ENCODE measurements at places on chromosomes 1 and 21.

DNA sequence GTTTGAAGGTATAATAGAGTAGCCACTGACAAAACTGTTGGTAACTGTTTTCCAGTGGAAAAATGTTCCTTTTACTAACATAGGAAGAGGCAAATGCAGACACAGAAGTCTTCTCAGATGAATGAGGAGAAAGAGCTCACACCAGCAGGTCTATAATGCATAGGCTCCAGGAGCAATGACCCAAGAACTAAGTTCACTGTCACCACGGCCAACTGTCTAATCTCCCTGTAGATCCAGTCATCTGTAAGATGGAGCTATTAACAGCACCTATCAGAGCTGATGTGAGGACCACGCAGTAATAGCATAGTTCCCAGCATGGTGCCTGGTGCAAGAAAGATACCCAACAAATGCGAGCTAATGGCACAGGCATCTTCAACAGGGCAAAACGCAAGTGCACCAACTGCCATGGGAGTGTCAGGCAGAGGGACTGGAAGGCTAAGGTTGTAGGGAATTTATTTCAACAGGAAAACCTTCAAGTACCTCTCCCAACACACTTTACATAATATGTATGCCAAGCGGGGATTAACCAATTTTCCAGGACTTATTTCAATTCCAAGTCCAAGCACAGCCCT is 12.9 kb downstream of the GNB1 start:
- DNase-seq, result no peak

- DNase-seq, result no peak
These were observed 98.4 kb downstream of the PDE9A start for GRCh38 chr21:42751866-42752265.

DNA sequence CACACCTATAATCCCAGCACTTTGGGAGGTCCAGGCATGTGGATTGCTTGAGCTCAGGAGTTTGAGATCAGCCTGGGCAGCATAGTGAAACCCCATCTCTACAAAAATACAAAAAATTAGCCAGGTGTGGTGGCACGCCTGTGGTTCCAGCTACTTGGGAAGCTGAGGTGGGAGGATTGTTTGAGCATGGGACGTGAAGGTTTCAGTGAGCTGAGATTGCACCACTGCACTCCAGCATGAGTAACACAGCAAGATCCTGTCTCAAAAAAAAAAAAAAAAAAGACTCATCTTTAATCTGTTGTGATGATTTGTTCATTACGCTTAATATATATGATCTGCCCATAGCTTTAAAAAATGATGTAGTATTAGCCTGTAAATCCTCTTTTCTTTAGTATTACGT is 44.0 kb downstream of the OR10J1 start:
- no peak for DNase-seq

- no peak for DNase-seq
These were observed 28.7 kb upstream of the KCNJ15 start for GRCh38 chr21:38228115-38228514.

GRCh38 chr1:206023695-206024094 is at the start of gene CTSE:
Gene CTSE, minus strand, starts transcription at chr1:206023895. Its CDS starts 104 bp downstream, at chr1:206023791.
- no peak for DNase-seq

- no peak for DNase-seq
These were observed 15.3 kb upstream of the KLHDC8A start for GRCh38 chr1:205371871-205372660.

DNA sequence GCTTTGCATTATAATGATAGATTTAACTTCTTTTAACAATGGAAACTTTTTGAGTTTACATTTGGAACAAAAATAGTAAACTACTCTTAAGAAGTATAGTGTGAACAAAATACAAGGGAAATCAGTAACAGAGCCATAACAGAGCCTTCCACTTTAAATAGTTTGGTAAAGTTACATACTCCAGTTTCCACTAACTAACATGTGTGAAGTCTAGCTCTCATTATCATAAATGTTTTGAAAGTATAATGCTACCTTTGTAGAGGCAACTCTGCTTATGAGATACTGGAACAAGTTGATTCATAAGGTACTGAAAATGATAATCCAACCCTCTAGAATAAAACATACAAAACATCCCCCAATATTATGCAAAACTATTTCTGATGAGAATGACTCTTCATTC is 1155.1 kb upstream of the ADGRL2 start:
- no peak for DNase-seq

GRCh38 chr1:170274131-170274501 is 128.4 kb downstream of the NTMT2 start:
- DNase-seq, result no peak

GRCh38 chr1:172971241-172971640 is 79.5 kb downstream of the TNFSF18 start:
- DNase-seq, result no peak

DNA sequence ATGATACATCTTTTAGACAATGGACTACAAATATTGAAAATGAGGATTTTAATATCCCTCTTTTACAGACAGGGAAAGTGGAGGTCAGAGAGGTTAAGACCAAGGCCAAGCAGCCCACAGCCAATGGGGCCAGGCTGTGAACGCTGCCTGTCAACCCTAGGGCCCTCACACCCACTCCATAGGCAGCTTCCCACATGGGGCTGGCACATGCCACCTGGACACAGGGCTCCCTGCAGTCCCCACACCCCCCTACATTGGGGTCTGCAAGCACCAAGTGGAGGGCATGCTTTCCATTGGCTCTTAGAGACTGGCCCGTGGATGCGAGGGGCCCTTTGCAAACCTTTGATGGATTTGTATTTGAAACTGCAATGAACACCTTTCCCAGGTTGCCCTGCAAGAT is 348.5 kb upstream of the VAMP3 start:
- no peak for DNase-seq

DNA sequence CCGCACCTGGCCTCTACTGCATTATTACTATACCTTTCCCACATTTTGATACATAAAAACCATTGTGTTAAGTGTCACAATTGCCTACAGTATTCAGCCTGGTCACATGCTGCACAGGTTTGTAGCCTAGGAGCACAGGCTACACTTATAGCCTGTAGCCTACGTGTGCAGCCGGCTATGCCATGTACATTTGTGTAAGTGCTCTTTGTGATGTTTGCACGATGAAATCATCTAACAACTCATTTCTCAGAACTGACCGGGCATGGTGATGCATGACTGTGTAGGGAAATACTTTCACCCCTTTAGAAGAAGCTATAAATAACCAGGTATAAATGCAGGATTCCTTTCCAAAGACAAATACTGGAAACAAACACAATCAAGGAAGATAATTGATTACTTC is 12.1 kb downstream of the ERG start:
- DNase-seq, result no peak

- peak; percentile 81 for DNase-seq
These were observed 121.5 kb downstream of the PLPP3 start for GRCh38 chr1:56457756-56458375.

- no peak for DNase-seq
These were observed 32.3 kb downstream of the CD160 start for GRCh38 chr1:145751491-145752037.

DNA sequence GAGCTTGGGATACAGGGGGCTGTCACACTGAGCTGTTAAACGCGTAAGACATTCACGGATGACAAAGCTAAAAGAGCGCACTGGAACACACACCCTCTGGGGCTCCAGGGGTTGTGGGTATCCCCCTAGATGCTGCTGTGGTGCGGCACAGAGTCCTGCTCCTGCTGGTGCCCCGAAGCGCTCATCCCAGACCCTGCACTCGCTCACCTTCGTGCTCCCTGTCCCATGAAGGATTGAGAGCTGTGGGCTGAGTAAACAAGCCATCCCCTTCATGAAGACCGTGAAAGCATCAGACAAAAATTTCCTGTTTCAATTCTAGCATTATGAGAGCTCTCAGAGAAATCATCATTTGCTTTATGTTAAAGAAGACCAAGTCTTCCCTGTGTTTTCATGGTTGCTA is 463.5 kb upstream of the ADGRL2 start:
- no peak for DNase-seq

DNA sequence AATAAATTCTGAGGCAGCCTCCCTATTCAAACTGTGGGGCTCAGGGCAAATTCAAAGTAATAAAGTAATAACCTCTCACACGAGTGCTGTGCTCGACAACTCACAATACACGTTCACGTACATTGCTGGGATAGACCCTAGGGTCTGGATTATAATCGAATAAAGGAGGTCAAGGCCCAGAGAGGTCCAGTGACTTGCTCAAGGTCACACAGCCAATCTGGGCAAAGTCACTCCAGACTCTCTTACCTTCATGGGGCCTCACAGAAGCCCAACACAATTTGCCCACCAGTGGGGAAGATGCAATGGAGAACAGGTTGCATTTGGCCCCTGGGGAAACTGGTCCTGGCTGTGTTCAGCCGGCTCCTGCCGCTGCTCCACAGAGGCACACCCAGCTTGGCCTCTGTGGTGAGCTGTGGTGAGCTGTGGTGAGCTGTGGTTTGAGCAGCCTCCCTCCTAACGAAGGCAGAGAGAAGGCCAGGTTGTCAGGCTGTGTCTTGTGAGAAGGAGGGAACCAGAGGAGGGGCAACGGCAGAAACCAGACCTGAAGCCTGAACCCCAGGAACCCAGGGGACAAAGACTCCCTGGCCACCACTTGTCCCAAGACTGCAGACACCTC is 35.1 kb downstream of the NUAK2 start:
- DNase-seq, result no peak

DNA sequence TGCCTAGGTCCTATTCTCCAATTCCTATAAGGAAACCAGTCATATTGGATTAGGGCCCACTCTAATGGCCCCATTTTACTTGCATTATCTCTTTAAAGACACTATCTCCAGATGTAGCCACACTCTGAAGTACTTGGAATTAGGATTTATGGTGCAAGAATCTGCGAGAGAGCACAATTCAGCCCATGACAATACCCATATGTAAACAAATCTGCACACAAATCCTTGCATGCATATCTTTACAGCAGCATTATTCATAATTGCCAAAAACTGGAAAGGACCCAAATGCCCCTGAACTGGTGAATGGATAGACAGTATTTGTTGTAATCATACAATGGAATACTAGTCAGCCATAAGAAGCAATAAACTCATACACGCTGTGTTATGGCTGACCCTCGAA is 229.8 kb upstream of the ADAMTS5 start:
- no peak for DNase-seq

- no peak for DNase-seq
These were observed 55.0 kb upstream of the TLR5 start for GRCh38 chr1:223197923-223198627.

DNA sequence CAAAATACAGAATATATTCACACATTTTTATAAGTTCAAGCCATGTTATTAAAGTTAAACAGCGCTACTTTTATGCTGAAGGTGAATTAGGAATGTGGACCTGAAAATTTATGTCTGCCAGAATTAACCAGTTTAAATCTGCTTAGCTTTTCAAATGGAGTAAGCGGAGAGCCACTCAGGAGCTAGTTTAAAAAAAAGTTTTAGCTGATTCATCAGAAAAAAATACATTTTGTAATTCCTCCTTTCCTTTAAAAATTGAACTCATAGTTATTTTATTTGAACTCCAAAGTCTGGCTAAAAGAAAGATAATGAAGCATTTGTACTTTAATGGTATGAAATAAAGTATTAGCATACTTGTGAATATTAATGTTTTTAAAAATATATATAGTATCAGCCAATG is 21.2 kb downstream of the C21orf91 start:
- no peak for DNase-seq

DNA sequence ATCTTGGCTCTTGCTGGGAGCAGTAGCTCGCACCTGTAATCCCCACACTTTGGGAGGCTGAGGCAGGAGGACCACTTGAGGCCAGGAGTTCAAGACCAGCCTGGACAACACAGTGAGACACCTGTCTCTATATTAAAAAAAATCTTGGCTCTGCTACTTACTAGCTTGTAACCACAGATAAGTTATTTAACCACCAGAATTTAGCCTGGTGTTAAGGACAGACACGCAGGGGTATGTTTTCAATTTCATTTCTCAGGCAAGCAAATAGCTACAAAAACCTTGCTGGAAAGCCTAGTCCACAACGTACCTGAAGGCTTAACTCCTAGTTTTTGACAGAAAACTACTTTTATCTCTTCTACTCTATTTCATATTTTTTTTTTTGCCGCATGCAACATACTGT is 24.8 kb upstream of the GFI1 start:
- no peak for DNase-seq

- no peak for DNase-seq
These were observed 60.8 kb upstream of the KRTAP11-1 start for GRCh38 chr21:30942192-30942591.

- no peak for DNase-seq
These were observed 21.9 kb downstream of the CLSTN1 start for GRCh38 chr1:9801909-9802308.

GRCh38 chr1:169929210-169929526 is 35.5 kb upstream of the SCYL3 start:
- DNase-seq, result no peak

GRCh38 chr1:185137896-185138545 is 18.7 kb downstream of the TRMT1L start:
- DNase-seq, result no peak

GRCh38 chr1:231027971-231028370 is 12.1 kb downstream of the FAM89A start:
- no peak for DNase-seq

- no peak for DNase-seq
These were observed 53.8 kb downstream of the PLPP3 start for GRCh38 chr1:56525489-56526041.

GRCh38 chr1:97745912-97746311 is 174.9 kb downstream of the DPYD start:
- DNase-seq, result no peak

DNA sequence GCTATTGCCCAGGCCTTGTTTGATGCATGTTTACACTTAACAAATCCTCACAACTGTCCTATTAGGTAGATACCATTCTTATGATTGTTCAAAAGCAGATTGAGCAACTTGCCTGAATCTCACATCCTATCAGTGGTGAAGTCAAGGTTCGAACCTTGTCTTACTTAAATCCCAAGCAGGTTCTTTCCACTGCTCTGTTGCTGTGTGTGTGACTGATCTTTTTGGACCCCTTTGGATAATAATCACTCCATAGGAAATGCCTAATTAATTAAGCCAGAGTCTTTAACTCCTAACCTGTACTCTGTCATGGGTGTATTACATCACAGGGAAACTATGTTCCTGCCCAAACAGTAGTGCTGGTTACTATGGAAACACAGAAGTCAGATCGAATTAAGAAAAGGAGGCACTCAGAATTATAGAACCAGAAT is 84.2 kb downstream of the SPATA46 start:
- DNase-seq, result no peak

- no peak for DNase-seq
These were observed 13.9 kb downstream of the COL9A2 start for GRCh38 chr1:40303051-40303771.

DNA sequence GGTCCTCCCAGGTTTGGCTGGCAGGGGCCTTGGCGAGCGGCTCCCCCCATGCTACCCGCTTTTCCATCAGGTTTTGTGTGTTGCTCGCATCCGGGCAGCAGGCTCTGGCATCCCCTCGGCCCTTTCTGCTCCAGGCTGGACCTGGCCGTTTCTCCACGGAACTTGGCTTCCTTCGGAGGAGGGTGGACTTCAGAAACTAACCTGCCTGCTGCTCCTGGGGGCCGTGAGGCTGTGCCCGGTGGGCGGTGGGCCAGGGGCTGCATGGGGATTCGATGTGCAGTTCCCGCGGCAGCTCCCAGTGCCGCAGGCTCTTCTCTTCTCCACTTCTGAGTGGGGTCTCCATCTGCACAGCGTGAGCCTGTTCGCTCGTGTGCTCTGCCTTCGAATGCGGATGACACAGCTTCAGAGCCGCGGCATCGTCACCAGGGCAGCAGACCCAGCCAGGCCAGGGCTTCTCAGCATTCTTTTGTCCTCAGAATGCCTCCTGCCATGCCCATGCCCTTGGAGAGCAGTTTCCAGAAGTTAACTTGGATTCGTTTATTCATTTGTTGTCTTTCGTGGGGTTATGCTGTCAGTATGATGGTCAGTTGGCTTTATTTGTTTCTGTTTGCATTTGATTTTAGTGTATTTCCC is 36.4 kb downstream of the PRKCZ start:
- no peak for DNase-seq
